ENCODE measurements at places on chromosomes 3 and 15. TPM values are rescaled to one million over a fixed set of nuclear protein-coding genes. Genes with fewer than 3 reads are reported as not detected.

- no peaks in the 10 kb centered on the region for H3K36me3 ChIP-seq
- H3K4me1 ChIP-seq, result no peaks in the 10 kb centered on the region
- DNase-seq, result no peak
- no peaks in the 10 kb centered on the region for H3K27me3 ChIP-seq
- H3K4me3 ChIP-seq, result no peak overlapping the region
These were observed 38.8 kb downstream of the GADL1 start for GRCh38 chr3:30855400-30856292.

Gene NUP210
- 11.0 TPM for total RNA-seq

GRCh38 chr15:28915041-28915810 lies 29.5 kb downstream of the APBA2 start:
- no peaks in the 10 kb centered on the region for H3K4me1 ChIP-seq
- no peaks in the 10 kb centered on the region for H3K36me3 ChIP-seq
- DNase-seq, result no peak

Gene COL8A1
- total RNA-seq, result 459 TPM

DNA sequence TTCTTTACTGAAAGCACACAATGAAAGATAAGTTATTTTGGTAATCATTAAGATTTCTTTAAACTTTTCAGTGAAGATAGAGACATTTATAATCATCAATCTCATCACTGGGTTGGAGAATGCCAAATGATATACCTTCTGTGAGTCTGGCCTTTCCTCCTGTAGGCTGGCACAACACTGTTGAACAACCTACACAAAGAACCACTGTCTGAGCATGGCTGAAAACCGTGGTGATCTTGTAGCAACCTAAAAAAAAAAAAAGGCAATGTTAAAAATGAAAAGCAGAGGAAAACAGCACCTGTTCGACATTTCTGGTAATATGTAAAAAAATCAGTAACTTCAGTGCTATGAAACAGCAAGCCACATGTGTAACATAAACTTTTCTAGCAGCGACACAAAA lies 1.8 kb downstream of the RPS27L start:
- H3K27ac ChIP-seq, result no peak overlapping the region
- H3K4me3 ChIP-seq, result peak overlapping the region; percentile 67
- H3K4me1 ChIP-seq, result peaks cover 12% of the 10 kb centered on the region
- H3K36me3 ChIP-seq, result peaks cover 42% of the 10 kb centered on the region
- DNase-seq, result no peak
- no peaks in the 10 kb centered on the region for H3K27me3 ChIP-seq

DNA sequence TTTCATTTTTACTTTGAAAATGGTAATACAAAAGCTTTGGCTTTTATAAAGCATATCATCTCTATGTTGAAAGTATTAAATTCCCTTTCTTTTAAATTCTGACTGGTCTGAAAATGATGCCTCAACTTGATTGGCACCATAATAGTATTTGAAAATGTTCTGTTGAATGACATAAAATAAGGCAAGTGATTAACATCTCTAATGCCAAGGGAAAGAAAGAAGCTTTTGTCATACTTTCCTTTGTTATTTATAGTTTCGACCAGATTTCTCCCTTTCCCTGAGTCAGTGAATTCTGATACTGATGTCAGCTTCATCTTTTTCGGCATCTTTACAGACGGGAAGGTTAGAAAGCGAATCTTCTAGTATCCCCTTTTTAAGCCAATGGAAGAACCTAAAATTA lies 3.4 kb upstream of the AP4E1 start:
- DNase-seq, result no peak
- H3K27ac ChIP-seq, result no peak overlapping the region
- H3K4me1 ChIP-seq, result no peaks in the 10 kb centered on the region
- H3K4me3 ChIP-seq, result no peak overlapping the region

DNA sequence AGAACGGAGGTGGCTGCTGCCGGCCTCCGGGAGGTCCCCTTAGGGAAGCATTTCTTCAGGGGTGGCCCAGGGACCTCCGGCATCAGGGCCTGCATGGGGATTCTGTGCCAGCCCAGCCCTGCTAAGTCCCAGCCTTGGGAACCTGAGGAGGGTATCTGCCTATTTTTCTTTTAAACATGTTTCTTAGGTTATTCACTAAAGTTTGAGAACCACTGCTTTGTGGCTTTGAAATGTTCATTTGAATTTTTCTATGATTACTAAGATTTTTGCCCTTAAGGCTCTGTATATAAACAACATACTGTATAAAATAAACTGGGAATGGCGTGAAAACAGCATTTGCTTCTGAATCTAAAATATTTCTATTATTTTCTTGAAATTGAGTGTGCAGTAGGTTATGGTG lies 24.4 kb downstream of the FAN1 start:
- no peaks in the 10 kb centered on the region for H3K4me1 ChIP-seq
- H3K27ac ChIP-seq, result no peak overlapping the region

Gene CDHR4
- not detected for total RNA-seq

DNA sequence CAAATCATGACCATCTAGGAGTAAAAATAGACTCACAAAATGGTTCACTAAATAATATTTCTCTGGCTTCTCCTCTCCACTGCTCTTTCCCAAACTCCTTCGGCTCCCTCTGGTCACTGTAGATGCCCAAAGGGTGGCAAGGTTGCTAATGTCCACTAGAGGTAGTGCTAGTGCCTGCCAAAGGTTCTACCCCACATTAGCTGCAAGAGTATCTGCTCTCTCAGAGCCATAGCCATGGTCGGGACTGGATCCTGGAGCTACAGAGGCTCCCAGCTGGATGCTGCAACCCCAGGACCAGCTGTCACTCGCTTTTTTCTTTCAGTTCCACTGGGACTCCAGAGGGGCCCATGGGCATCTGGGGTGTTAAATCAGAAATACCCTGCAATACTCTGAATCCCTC lies 8.5 kb downstream of the HTR3D start:
- H3K4me1 ChIP-seq, result no peaks in the 10 kb centered on the region
- H3K27ac ChIP-seq, result no peak overlapping the region
- H3K27me3 ChIP-seq, result no peaks in the 10 kb centered on the region
- DNase-seq, result no peak
- no peak overlapping the region for H3K4me3 ChIP-seq

Gene GOLGA8H
- total RNA-seq, result not detected

- no peak for DNase-seq
- H3K36me3 ChIP-seq, result no peaks in the 10 kb centered on the region
- H3K27ac ChIP-seq, result no peak overlapping the region
- no peaks in the 10 kb centered on the region for H3K27me3 ChIP-seq
- peaks cover 26% of the 10 kb centered on the region for H3K4me1 ChIP-seq
These were observed 96.8 kb downstream of the IGF1R start for GRCh38 chr15:98745179-98745578.

GRCh38 chr15:74458473-74458872 lies 2.5 kb downstream of the UBL7 start:
- H3K4me1 ChIP-seq, result peaks cover 9% of the 10 kb centered on the region
- no peak overlapping the region for H3K27ac ChIP-seq
- H3K4me3 ChIP-seq, result no peak overlapping the region
- peaks cover 45% of the 10 kb centered on the region for H3K36me3 ChIP-seq
- DNase-seq, result no peak

Data from ascending aorta (tissue), 2 donors.